ENCODE measurements at places on chromosomes 1 and 21. TPM values are rescaled to one million over a fixed set of nuclear protein-coding genes. Genes with fewer than 3 reads are reported as not detected.

The FMO5 gene
- total RNA-seq: 1.9 TPM

The HSPB7 gene
- 430 TPM for total RNA-seq

The GPR153 gene
- total RNA-seq: 4.6 TPM

The FH gene
- 23.7 TPM for total RNA-seq

DNA sequence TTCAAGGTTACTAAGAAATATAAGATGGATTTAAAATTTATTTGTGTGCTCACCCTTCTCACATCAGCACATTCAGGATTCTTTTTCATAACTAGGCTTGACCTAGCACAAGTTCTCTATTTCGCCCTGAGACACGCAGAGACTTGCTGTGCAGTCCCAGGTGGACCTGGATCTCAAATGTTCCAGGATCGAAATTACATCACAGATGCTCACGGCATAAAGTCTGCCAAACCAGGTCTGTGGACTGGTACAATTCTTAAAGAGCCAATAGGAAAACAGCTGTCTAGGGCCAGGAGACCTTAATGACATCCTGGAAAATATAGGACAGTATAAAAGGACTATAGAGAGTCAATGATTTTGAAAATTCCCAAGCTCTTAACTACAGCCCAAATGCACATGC is 2.2 kb downstream of the PGBD5 start:
- no peak for DNase-seq

DNA sequence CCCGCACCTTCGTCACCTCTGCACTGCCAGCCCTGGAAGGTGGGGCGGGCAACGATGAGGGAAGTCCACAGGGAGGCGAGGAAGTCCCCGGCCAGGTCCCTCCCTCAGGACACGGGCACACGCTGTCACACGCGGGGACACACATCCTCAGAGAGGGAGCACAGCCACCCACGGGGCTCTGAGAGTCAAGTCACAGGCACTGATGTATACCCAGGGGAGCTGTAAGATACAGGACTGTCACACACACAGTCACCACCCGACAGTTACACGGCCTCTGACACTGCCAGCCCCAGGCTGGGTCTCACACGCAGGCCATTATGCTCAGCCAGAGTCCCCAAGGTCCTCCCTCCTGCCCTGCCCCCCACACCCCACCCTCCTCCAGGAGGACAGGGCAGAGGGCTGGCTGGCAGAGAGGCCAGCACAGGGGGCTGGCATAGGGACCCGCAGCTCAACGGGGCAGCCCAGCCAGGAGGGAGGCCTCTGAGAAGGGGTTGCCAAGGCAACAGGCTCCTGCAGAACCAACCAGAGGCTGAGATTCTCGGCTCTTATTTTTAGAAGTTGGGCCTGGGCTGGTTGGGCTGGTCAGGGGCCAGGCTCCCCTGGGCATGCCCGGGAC is 17.7 kb upstream of the ADGRB2 start:
- DNase-seq: no peak

DNA sequence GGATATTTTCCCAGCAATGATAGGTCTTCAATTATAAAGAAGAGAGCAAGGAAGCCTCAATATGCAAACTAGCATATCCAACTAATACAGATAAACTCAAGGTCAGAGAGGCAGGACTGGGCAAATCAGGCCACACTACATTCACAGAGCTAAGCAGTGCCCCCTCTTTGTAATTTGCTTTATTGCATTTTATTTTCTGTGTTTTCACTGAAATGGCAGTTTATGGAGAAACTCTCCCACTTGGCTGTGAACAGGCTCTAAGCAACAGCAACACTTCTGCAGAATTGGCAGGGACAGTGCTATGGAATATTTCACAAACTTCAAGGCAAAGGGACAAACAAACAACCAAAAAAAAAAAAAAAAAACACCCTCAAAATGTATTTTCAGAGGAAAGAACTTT is 93.4 kb upstream of the SOD1 start:
- no peak for DNase-seq

DNA sequence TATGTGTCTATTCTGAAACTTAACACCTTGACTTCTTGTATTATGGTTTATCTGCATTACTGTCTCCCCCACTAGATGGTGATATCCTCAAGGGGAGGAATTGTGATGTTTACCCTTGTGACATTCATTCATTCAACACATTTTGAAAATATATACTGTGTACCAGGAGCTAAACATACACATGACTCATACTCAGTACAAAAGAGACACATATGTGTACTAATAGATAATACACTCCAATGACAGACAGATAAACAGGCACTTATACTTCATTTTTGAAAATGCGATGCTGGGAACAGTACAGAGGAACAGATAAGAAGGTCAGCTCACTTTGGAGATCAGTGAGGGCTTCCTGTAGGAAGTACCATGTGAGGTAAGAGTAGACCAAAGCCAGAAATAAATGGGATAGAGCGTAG is 8.9 kb upstream of the RAB3GAP2 start:
- DNase-seq: no peak

DNA sequence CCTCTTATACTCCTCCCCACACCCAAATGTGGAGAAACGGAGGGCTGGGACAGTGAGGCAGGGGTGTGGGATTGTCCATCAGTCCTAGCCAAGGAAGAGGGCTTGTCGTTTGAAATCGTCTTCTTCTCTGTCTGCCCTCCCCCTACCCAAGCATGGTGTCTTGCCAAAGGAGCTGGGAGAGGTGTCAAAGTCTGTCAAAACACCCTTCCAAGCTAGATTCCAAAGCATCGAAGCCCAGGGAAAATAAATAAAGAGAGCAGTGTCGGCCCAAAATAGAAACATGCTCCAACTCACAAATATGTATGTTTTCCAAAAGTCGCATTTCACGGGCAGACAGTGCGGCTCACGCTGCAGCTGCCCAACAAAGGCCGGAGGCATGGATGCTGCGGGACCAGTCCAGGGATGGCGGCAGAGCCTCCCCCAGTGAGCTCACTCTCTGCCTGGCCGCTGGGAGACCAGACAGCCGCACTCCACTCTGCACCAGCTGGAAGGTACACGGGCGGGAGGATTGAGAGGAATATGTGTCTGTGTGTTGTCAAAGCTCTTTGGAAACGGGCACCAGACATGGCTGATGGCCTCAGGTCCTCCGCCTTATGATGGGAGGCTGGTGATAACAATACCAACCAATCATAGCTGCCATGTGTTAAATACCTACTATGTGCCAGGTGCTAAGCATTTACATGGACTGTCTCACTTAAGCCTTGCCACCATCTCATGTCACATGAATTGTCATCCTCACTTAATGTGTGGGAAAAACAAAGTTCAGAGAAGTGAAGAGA is 3.9 kb downstream of the DISP3 start:
- DNase-seq: no peak

All from thoracic aorta (tissue), 2 donors.